ENCODE measurements at places on chromosomes 5 and 9. TPM values are rescaled to one million over a fixed set of nuclear protein-coding genes. Genes with fewer than 3 reads are reported as not detected.

Gene SOX30
- total RNA-seq: under 0.01 TPM

Gene FLT4
- total RNA-seq: not detected

Gene LCN9
- not detected for total RNA-seq

Gene AGTPBP1
- total RNA-seq: 14.4 TPM

Gene RNF183
- total RNA-seq: not detected

Gene ARHGEF37
- 0.72 TPM for total RNA-seq

Gene JADE2
- 26.8 TPM for total RNA-seq

All from osteoblast (primary cell).